NCI-H526 treated with DMSO at 0.1 percent for 48 hours (cell line): ENCODE measurements at places on chromosomes 4 and X.

DNA sequence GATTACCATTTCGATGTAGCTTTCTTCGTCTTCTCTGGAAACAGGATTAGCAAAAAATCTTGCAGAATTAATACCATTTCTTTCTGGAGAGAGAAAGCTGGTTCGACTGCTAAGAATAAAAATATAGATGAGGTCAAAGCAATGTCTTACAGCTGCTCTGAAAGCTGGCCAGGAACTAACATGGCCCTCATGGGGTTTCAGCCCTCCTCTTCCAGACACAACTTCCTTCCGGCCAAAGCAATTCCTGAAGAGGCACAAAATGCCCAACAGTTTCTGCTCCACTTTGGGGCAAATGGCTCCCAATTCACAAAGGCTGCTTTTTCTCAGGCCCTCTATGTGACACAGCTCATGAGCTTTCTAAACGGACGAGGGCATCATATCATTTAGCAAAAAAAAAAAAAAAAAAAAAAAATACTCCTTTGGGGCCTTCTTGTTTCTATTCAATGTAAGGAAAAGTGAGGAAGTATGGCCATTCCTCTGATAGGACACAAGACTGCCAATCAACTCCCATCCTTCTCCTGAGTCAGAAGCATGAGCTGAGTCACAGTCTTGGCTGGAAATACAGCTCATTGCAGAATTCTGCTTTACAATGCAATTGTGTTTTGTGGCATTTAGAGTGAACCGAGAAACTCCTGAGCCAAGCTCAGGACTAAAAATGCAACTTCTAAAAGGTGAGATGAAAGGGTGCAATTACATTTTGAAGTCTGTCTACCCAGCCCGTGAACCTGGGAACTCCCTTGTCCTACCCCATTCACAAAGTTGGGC, 42.7 kb upstream of the CTAG2 start:
- DNase-seq, result no peak

DNA sequence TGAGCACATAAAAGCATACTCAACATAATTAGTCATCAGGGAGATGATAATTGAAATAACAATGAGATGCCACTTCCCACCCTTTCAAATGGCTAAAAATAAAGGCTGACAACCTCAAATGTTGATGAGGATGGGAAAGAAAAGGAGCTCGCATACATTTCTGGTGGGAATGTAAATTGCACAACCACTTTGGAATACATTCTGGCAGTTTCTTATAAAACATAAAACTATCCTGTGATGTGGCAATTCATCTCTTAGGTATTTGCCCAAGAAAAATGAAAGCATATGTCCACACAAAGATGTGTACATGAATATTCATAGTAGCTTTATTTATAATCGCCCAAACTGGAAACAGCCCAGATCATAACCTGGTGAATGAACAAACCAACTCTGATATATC, 687 bp upstream of the ZNF275 start:
- no peak for DNase-seq

DNA sequence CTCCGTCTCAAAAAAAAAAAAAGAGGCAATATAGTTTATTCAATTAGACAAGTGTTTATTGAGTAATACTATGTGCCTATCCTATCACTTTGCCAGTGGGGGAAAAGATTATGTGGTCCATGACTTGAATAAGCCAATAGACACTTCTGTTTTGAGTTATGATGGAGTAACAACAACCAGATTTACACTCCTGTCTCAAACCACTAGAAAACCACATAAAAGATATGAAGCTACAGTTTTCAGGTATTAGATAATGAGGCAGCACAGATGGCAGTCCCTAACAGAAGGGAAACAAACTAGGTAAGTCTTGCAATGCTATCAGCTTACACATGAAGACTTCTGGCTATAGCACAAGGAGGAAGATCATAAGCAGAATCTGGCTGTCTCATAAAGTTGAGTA, 22.5 kb downstream of the NFXL1 start:
- no peak for DNase-seq

GRCh38 chrX:39760930-39761329, 336.8 kb downstream of the BCOR start:
- DNase-seq, result no peak

- DNase-seq, result no peak
These were observed 1.0 kb downstream of the SHISA3 start for GRCh38 chr4:42398171-42398870.

DNA sequence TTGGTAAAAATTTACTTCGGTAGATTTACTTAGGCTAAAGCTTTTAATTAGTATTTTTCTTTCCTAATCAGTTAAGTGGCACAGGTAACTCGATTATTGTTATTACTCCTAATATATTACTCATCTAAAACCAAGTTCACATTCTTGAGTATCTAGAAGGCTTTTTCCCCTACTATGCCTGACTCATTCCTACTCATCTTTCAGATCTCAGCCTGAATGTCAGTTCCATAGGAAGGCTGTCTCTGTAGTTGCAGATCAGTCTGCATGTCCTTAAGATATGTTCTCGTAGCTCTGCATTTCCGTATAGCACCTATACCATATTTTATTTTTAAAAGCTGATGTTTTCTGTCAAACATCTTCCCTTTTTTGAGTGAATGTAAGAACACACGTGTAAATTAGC, 5.9 kb upstream of the FAM184B start:
- no peak for DNase-seq

DNA sequence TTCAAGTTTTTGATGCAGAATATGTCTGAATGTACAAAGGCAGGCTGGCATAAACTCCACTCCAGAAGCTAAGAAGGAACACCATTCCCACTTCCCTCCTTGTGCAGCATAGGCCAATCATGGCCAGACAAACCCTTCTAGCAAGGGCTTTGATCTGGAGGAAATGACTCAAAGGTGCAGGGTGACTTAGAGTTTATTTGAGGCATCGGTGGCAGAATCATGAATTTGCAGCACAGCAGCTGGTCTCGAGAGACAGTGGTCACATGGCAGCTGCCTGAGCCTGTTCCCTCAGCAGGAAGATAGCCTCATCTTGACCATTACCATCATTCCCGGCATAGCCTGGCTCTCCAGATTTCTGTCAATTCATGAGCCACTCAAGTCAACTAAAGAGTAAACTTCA, 154.5 kb downstream of the ATP10D start:
- DNase-seq, result no peak

- no peak for DNase-seq
These were observed 17.4 kb downstream of the ATP5ME start for GRCh38 chr4:656436-657337.

- no peak for DNase-seq
These were observed 517.3 kb downstream of the TMA16 start for GRCh38 chr4:164011791-164012190.

- no peak for DNase-seq
These were observed 51.2 kb downstream of the IRF2 start for GRCh38 chr4:184423003-184423686.

- DNase-seq, result no peak
These were observed 169.1 kb upstream of the FTHL17 start for GRCh38 chrX:31240982-31241381.

GRCh38 chr4:88014386-88014905, 7.0 kb downstream of the PKD2 start:
- no peak for DNase-seq

DNA sequence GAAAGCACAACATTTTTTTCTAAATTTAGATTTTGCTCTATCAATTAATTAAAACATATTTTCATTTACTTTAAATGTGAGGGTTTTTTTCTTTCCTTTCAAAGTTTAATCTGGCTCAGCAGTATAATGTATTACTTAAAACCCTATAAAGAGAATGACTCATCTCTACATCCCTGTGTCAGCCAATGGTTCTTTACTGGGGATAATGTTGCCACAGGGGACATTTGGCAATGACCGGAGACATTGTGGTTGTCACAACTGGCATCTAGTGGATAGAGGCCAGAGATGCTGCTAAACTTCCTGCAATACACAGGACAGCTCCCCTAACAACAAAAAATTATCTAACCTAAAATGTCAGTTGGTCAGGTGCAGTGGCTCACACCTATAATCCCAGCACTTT, 53.8 kb downstream of the SYNPO2 start:
- no peak for DNase-seq

DNA sequence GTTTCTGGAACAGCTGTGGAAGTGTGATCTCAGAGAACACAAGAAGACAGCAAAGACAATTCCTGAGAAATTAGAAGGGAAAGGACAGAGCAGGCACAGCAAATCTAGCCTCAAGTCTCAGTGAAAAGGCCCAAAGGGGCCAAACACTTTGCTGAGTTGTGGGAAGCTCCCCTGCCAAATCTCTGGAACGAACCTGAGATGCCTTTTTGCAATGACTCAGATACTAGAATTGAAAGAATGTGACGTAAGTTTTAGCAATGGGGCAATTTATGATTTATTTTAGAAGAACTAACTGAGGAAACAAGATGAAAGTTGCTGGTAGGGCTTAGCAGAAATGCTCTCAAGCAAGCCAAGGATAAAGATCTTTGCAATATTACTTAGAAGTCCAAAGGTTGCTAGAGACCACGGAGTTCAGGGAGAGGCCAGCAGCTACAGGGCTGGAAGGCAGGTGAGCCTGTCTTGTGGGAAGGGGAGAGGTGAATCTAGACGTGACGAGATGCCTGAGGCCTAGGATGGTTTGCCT, 92.8 kb downstream of the AMELX start:
- DNase-seq, result no peak

- DNase-seq, result no peak
These were observed 2.6 kb downstream of the AMER1 start for GRCh38 chrX:64202808-64203325.

- no peak for DNase-seq
These were observed 24.2 kb upstream of the ARHGEF9 start for GRCh38 chrX:63809173-63809572.

DNA sequence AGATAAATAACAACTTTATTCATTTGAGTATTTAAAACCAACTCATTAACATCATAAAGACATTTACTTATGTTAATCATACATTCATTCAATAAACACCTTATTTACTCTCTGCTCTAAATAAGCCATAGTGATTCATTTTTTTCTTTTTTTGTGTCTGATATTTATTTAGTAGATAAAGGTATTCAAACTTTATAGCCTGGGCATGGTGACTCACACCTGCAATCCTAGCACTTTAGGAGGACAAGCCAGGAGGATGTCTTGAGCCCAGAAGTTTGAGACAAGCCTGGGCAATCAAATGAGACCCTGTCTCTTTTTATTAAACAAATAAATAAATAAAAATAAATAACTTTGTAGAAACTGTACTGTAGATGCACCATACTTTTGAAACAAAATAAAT, 771.3 kb upstream of the PCDH7 start:
- DNase-seq, result no peak

GRCh38 chr4:56622176-56622575, 58.9 kb downstream of the HOPX start:
- DNase-seq, result no peak

GRCh38 chr4:99300934-99301333, 10.1 kb upstream of the ADH1A start:
- DNase-seq, result no peak

DNA sequence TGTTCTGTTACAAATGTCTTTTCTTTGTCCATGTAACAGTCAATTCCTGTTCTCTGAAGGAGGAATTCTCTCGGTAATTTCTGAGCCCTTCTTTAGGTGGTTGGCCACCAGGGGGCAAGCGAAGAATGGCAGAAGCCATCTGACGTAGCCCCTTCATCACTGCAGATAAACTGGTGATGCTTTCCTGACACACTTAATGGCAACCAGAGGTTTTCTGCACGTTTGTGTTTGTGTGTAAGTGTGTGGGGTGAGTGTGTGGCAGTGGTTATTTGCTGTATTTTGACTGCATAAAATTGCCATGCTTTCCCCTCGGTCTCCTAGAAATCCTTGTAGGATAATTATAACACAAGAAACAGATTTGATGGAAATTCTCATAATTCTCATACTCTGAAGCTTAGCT, 64.8 kb upstream of the STOX2 start:
- peak; percentile 34 for DNase-seq

DNA sequence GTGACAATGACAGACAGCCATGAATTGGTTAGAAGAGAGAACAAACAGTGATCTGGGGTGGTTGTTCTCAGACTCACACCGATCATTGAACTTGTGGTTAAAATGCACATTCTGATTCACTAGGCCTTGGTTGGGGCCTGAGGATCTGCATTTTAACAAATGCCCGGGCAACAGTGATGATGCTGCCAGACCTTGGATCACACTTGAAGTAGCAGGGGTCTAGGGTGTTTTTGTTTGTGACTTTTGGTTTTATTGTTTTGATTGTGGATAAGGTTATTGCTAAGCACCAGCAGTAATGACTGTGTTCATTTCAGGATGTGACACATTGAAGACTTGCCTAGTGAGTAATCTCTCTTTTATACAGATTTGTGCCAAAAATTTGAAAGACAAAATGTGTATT, 36.5 kb downstream of the TXLNG start:
- DNase-seq, result no peak
